ENCODE measurements at places on chromosomes 5 and 9.

DNA sequence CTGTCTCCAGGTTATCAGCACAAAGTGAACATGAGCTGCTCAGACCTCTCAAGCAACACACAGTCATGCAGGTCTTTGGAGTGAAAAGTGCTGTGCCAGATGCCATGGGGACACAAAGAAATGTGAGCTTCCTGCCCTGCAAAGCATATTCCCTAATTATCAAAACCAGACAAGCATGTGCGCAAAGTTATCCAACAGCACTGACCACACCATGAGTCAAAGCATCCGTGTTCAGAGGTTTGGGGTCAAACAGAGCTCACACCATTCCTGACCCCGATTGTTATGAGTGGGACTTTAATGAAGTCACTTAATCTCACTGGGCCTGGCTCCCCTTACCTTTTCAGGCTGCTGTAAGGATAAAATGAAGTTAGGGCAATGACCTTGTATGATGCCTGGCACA is 138.5 kb downstream of the SLIT3 start:
- DNase-seq: no peak

DNA sequence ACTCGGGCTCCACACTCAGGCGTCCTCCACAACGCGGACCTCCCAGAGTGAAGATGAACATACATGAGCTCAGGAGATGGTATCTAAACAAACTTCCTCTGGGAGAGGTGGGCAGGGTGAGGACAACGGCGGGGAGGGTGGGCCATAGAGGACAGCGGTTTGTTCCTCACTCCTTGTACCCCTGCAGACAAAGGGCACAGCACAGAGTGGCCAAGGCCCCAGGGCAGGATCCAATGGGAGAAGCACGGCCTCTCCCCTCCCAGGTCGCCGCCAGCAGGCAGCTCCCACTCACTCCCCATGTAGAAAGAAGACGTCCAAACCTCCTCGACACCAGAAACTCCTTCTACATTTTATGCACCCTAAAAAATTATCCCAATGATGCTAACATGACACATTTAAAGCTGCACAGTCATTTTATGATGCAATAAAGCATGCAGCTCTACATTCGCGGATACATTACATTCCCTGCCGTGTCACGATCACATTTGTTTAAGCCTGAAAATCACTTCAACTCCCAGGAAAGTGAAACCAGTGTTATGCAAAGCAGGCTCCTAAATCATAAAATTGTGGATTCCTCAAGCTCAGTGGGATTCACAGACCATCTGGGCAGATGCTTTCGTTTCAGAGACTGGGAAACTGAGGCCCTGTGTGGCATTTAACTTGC is 87.5 kb upstream of the SARDH start:
- DNase-seq: no peak

DNA sequence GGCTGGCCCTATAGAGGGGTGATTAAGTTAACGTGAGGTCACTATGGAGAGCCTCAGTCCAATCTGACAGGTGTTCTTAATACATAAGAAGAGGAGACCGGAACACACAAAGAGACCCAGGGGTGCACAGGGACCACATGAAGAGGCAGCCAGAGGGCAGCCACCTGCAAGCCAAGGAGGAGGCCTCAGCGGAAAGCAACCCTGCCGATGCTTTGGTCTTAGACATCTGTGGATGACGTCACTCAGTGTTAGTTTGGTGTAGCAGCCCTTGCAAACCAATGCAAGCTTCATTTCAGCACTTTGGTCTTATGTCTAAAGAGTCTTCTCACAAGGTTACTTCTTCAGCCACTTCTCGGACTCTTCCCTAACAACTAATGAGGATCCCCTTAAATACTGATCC is 47.6 kb upstream of the GRHPR start:
- no peak for DNase-seq

DNA sequence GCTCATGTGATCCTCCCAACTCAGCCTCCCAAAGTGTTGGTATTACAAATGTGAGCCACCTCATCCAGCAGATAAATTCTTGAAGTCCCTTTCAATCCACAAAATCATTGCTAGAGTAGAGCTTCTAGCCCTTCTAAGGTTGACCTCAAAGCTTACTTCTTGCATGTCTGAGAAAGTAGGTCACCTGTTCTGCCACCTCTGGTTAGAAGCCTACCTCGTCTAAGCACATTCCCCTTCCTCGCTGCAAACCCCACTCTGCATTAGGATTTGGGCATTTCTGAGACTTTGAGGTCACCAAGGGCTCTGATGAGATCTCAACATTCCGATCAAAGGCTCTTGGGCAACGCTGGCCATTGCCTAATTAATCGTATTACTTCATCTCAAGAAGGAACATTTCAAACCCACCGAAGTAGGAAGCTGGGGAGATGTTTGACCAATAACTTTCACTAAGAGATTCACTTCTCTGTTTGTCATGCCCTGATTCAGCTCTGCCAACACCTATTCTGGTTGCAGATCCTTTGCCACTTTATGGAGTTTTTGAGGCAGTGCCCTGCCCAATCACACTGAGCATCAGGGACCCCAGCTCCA is 8.6 kb downstream of the ADAM19 start:
- no peak for DNase-seq

GRCh38 chr9:127318651-127319167 is 54.1 kb downstream of the GARNL3 start:
- no peak for DNase-seq

DNA sequence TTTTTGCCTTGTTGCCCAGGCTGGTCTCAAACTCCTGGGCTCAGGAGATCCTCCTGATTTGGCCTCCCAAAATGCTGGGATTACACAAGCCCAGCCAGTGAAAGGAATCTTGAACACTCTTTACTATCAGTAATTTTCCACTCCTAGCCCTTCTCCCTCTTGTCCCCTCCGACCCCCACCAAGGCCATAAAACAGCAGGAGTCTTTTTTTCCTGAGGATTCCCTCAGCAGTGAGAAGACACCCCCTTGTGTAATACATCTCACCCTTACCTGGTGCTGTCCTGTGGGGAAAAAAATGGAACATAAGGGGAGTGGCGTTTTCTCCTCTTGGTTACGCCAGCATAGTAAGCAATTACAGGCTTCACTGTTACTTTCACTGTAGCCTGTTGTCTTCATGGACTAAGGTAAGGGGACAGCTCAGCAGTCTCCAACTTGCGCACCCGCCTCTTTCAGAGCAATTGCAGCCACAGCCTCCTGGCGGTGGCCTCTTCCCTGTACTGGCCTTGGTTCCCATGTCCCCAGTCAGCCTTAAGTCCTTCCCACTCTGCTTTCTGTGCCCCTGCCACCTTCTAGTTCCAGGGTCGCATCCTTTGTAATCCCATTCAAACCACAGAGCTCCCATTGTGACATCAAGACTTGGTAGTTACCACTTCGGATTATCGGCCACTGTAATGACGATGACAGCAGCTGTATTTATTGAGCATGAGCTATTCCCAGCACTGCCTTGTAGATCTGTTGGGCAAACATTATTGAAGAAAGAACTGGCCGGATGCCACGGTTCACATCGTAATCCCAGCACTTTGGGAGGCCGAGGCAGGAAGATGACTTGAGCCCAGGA is 10.0 kb downstream of the NAIF1 start:
- DNase-seq: no peak

GRCh38 chr5:179978792-179979191 is 71.1 kb upstream of the TBC1D9B start:
- no peak for DNase-seq

GRCh38 chr5:171593976-171594375 is 174.5 kb downstream of the FGF18 start:
- DNase-seq: no peak

GRCh38 chr9:4159696-4160095 is 140.2 kb downstream of the GLIS3 start:
- no peak for DNase-seq

GRCh38 chr5:4212071-4212739 is 616.6 kb downstream of the IRX1 start:
- no peak for DNase-seq

DNA sequence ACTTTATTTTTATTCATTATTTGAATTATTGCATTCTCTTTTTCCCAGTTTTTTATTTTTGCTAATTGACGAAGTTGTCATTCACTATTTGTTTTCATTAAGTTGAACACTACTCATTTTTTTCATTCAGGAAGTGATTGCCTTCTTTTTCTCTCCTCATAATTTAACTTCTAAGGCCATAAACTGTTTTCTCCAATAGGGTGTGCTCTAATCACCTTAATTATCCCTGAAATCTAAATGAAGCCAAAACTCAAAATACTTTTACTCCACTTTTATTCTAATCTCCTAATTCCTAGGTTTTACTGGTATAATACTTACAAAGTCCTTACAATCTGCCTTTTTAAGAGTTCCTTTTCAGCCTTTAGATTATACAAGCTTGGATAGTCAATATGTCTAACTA is 2.9 kb upstream of the OR13C2 start:
- no peak for DNase-seq

DNA sequence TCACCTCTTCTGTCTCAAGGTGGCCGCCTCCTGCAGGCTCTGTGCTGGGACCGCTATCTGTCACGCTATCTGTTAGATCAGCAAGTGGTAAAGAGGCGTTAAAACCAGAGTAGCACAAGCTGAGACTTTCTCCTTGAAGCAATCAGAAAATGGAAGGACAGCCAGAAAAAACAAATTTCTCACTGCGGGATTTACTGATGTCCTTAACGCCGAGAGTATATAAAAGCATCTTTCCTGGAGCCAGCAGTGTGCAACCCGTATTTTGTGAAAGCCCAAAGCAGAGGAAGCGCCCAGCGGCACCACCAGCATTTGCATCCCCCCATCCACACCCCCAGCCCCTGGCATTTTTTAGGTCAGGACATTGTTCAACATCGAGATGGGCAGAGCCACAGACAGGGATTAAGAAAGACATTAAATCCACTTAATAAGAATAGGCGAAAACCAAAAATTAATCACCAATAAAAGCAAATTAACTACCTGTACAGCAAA is 48.6 kb downstream of the DUSP1 start:
- no peak for DNase-seq

GRCh38 chr5:141951332-141951781 is 6.6 kb downstream of the PCDH12 start:
- no peak for DNase-seq

DNA sequence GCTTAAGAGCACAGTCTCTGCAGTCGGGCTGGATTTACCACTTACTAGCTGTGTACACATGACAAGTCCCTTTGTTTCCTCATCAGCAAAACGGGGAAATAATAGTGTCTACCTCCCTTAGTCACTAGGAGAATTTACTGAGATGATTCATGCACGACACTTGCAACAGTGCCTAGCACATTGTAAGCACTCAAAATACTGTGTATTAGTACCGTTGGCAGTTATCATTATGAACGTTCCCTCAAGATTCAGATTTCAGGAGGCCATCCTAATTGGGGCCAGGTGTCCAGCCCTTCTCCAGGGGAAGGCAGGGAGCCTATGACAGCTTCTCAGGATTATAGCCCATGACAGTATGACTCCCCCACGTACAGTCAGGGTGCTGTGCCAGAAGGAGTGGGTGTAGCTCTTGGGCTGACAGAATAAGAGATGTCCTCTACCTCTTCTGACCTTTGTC is 164.3 kb downstream of the DOCK2 start:
- no peak for DNase-seq

- DNase-seq: no peak
Measured at GRCh38 chr9:20319241-20319640, 303.1 kb downstream of the MLLT3 start.

DNA sequence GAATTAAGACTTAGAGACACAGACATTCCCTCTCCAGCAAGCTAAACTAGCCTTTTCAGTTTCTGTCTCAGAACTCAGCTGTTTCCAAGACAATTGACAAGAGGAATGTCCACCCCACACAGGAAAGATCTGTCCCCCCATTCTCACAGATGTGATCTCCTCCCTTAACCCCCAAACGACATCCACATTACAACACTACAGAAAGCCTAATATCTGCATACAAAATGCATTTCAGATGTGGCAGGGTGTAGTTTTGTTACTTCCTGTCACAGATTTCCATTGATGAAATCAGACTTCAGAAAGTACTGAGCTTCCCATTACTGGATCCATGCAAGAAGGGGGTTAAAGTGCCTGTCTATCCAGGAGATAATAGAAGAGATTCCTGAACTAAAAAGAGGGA is 2.9 kb upstream of the ARSI start:
- no peak for DNase-seq

GRCh38 chr5:155625897-155626543 is 612.5 kb downstream of the KIF4B start:
- DNase-seq: no peak

DNA sequence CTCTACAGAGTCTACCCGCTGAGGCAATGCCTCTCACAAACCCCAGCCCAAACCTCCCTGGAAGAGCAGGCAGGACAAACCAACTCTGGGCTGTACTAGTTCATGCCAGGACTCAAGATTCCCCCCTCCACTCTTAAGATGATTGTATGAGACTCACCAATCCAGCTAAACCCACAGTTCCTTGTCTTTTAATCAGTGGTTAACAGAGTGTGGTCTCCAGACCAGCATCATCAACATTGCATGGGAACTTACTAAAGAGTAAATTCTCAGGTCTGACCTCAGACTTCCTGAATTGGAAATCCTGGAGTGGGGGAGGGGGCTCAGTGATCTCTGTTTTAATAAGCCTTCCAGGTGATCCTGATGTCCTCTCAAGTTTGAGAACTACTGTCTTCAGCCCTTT is 240.9 kb downstream of the GAS1 start:
- DNase-seq: no peak

- DNase-seq: no peak
Measured at GRCh38 chr9:70390933-70391341, 23.5 kb downstream of the KLF9 start.

GRCh38 chr5:68216245-68217046 is 890 bp downstream of the PIK3R1 start:
- DNase-seq: no peak

DNA sequence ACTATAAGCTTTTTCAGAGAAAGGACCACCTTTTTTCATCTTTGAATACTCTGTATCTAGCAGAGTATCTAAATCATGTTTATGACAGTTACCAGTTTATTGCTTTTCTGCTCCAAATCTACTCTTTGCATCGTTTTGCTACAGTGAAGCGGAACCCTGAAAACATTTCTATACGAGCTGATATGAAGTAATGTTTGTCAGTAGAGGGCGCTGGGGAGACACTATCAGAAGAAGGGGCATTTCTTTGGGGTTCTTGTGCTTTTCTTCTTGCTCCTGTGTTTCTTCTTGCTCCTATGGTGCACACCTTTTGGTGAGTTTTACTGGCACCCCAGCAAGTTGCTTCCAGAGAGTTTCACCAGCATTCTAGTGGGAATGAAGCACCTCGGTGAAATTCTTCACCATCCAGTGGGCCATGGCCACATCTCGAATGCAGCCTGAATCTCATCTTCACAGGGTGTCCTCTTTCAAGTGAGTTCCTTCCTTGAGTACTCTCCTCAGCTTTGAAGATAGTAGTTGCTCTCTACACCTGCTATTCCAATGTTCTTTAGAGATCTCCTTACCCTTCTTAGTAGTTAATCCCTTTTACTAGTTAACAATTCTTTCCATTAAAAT is 98.4 kb downstream of the FGF1 start:
- DNase-seq: no peak

GRCh38 chr9:132597073-132597775 is 14.8 kb downstream of the BARHL1 start:
- no peak for DNase-seq

All from NCI-H1417 treated with DMSO at 0.1 percent for 48 hours (cell line).